Osteoblast (primary cell): ENCODE measurements at places on chromosomes 4 and X. TPM values are rescaled to one million over a fixed set of nuclear protein-coding genes. Genes with fewer than 3 reads are reported as not detected.

The SPANXN3 gene
- not detected in 2 replicates for total RNA-seq

The PRICKLE3 gene
- total RNA-seq = 6.9 and 7.7 TPM in 2 replicates

The AFF2 gene
- total RNA-seq = 10.0 and 10.9 TPM in 2 replicates

The NIPAL1 gene
- total RNA-seq = under 0.01 and 0.29 TPM in 2 replicates

DNA sequence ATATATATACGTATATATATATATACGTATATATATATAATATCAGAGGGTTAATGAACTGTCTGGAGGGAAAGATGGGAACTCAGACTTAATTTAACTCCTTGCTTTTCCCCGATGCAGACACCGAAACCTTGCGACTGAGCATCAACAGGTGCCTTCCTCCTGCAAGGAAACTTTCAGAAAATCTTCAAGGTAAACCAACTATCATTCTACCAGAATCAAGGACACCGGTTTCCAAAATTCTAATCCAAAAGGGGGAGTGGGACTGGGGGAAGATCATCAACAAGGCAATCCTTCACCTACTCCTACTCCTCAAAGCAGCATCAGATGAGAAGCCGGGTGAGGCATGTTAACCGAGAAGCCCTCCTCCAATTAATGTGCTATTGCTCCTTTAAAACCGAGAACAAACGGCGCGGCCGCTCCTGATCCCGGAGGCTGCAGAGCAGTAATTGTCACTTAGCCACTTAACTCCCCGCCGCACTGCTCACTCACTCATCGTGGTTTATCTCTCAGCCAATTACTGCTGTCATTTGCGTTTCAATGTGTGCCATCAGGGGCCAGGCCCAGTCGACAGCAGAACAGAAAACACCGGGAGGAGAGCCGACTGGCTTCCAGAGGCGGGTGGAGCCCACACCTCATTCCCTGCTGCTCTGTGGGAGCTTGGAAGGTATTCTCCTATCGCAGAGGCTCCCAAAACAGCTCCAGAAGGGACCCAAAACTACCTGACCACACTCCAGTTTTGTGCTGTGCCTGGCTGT is 61.7 kb downstream of the MAML3 start:
- DNase-seq = peak; percentile 82
- peak overlapping the region; percentile 69 for H3K4me3 ChIP-seq
- no peak overlapping the region for H3K27ac ChIP-seq
- peaks cover 20% of the 10 kb centered on the region for H3K4me1 ChIP-seq
- H3K27me3 ChIP-seq = no peaks in the 10 kb centered on the region

GRCh38 chrX:13373027-13373426 is 53.2 kb upstream of the ATXN3L start:
- H3K27me3 ChIP-seq = no peaks in the 10 kb centered on the region
- H3K4me1 ChIP-seq = peaks cover 39% of the 10 kb centered on the region
- H3K36me3 ChIP-seq = no peaks in the 10 kb centered on the region
- H3K4me3 ChIP-seq = no peak overlapping the region

DNA sequence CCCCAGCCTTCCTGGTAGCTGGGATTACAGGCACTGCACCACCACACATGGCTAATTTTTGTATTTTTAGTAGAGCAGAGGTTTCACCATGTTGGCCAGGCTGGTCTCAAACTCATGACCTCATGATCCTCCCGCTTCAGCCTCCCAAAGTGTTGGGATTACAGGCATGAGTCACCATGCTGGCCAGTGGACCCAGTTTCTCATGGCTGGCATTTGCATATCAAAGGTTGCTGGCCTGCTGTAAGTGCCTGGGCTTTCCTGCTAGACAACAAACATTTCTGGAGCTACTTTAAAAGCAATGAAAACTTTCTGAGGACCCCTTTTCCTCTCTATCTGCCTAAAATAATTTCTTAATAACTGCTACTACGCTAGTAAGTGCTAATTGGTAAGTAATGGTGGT is 228.2 kb downstream of the PCDH10 start:
- no peaks in the 10 kb centered on the region for H3K4me1 ChIP-seq
- no peaks in the 10 kb centered on the region for H3K36me3 ChIP-seq
- no peaks in the 10 kb centered on the region for H3K27me3 ChIP-seq
- no peak for DNase-seq
- no peak overlapping the region for H3K27ac ChIP-seq
- H3K4me3 ChIP-seq = no peak overlapping the region

DNA sequence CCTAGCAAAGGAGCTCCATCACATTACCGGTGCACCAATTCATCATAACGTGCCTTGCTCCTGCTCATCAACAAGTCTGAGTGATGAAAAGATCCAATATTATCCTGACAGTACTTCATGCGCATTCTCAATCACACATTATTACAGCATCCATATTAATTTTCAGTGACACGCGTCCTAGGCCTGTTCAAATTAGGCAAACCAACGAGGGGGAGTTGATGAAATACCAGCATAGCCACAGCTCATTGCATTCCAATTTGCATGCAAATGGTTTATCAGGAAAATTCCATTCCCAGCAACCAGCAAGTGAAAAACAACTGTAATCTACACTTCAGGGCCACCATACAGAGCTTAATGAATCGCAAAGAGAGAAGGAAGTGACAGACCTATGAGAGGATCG is 236.9 kb downstream of the DCLK2 start:
- no peak for DNase-seq
- no peak overlapping the region for H3K4me3 ChIP-seq
- H3K4me1 ChIP-seq = peaks cover 17% of the 10 kb centered on the region
- no peak overlapping the region for H3K27ac ChIP-seq

DNA sequence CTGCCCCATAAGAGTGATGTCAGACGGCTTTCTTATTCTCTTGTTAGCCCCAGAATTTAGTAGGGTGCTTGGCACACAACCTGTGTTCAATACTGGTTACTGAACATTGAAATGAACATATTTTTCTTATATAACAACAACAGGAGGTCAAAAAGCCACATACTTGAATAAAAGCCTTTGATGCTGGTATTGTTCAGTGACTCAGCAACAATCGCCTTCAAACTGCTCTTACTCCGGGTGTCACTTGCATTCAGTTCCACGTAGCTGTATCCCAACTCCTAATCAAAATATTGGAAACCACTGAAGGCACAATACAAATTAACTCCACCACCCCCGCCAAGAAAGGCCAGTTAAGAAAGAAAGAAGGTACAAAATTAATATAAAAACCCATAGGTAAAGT is 61.5 kb downstream of the RFC1 start:
- peaks cover 42% of the 10 kb centered on the region for H3K36me3 ChIP-seq
- peak overlapping the region; percentile 10 for H3K27ac ChIP-seq
- no peak overlapping the region for H3K4me3 ChIP-seq
- H3K4me1 ChIP-seq = peaks cover 7% of the 10 kb centered on the region
- no peak for DNase-seq
- no peaks in the 10 kb centered on the region for H3K27me3 ChIP-seq

DNA sequence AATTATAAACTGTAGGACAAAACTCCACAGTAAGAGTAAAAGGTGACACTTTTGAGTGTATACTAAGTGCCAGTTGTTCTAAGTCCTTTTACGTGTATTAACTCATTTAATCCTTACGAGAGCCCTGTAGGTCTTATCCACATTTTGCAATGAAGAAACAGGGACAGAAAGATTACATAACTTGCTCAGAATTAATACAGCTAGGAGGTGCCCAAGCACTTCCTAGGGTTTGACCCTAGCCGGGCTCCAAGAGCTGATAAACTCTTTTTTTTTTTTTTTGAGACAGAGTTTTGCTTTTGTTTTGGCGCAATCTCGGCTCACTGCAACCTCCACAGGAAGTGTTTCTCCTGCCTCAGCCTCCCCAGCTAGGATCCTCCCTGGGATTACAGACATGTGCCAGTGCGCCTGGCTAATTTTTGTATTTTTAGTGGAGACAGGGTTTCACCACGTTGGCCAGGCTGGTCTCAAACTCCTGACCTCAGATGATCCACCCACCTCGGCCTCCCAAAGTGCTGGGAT is 110.4 kb downstream of the UBE2K start:
- DNase-seq = no peak
- H3K4me3 ChIP-seq = no peak overlapping the region
- H3K4me1 ChIP-seq = no peaks in the 10 kb centered on the region
- no peaks in the 10 kb centered on the region for H3K36me3 ChIP-seq

- peak; percentile 71 for DNase-seq
- no peaks in the 10 kb centered on the region for H3K27me3 ChIP-seq
- no peak overlapping the region for H3K4me3 ChIP-seq
These were observed 39.6 kb upstream of the GPR78 start for GRCh38 chr4:8540586-8540985.
